ENCODE measurements at places on chromosomes 6 and 20.
A peak's percentile ranks its signal among the peaks of the same experiment; 100 is the strongest.

DNA sequence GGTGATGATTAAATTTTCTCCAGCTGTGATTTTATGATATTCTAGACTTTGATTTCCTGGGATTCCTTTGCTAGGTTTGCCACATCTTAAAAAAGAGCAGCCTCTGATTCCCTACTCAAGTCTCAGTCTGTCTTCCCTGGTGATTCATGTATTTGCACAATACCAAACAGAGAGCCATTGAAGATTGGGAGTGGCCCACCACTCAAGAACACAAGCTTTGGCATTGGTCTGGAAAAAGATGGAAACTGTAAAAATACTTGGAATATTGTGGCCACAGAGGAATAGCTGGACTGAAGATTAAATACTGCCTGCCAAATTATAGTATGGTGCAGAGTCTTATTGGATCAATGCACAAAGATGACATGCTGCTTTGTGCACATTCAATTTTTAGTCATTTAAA is 32.9 kb downstream of the PTCHD4 start:
- no peak for DNase-seq

GRCh38 chr20:63532449-63532971 is 4.7 kb downstream of the PTK6 start:
- DNase-seq: peak; percentile 18

DNA sequence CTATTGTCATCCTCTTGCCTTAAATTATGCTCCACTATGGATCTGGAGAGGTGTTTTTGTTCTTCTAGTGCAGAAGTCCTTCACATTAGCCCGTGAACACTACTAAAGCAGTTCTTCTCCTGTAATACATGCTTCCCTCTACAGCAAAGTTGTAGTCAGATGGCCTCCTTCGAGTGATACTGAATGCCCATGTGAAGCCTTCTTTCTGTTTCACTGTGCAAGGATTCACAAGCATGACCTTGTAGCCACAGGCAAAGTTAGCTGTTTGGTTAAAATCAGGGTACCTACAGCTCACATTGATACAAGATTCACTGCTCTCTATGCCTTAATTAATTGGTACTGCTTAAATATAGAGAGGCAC is 47.6 kb downstream of the ARHGAP18 start:
- no peak for DNase-seq

- no peak for DNase-seq
These were observed 45.1 kb upstream of the TBX18 start for GRCh38 chr6:84809455-84809854.

- DNase-seq: no peak
These were observed 99.7 kb downstream of the F13A1 start for GRCh38 chr6:6220718-6221117.

GRCh38 chr20:61298661-61299060 is 46.6 kb downstream of the CDH4 start:
- no peak for DNase-seq

GRCh38 chr6:14108571-14109410 is 8.8 kb upstream of the CD83 start:
- peak; percentile 96 for DNase-seq

- DNase-seq: no peak
These were observed 20.4 kb upstream of the RAB23 start for GRCh38 chr6:57242505-57242904.

DNA sequence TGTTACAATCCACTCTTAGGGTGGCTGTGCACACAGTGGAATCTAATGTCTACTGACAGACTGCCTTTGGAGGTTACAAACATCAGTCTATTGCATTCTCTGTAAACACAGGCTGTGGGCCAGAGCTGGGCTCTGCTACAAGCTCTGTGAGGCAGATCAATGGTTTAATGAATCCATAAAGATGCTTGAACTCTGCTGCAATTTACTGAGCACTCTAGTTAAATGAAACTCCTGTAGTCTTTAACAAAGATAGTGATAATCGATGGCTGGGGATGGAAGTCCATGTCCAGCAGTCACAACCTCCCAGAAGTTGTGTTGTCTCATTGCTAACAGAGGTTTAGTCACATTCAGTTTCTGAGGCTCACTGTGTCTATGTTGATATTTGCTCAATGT is 50.5 kb downstream of the SOBP start:
- DNase-seq: no peak

DNA sequence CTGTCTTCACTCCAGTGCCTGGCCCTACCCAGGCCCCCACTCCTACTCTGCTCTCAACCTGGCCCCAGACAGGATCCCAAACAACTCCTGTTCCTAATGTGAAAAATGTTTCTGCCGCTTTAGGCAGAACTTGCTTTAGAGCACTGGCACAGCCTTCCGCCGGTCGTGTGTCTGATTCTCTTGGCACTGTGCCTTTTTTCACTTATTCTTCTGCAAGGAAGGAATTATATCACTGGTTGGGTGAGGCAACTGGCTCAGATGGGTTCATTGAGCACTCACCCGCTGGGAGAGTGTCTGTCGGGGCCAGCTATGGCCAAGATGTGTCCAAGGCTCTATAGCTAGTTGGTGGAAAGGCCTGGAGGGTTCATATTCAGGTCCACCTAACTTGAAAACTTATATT is 33.6 kb upstream of the HLA-A start:
- DNase-seq: no peak

DNA sequence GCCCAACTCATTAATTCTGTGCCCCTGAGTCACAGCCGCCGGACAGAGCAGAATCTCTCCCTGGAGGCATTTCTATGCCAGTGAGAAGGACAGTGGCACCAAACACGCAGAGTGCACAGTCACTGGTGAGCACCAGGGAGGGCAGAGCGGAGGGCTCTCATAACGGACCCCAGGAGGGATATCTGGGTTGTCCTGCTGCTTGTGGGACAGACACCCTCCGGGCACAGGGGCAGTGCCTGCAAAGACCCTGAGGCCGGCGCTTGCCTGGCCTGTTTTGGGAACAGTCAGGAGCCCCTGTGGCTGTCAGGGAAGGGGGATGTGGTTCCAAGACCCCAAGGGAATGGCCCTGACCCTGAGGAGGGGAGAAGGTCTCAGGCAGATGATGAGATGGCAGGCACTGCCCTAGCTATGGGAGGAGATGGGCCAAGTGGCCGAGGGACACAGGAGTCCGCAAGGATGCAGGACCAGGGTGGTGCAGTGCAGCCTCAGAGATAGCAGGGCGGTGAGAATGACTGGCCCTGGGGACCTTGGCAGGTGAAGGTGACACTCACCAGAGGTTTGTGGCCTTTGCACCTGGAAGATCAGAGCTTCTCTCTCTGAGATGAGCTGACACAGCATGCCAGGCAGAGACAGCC is 270.8 kb downstream of the SMOC2 start:
- no peak for DNase-seq

- no peak for DNase-seq
These were observed 124.2 kb downstream of the LY86 start for GRCh38 chr6:6712449-6713403.

All from upper lobe of left lung (tissue), 6 donors.